ENCODE measurements at places on chromosomes 6 and 20.

GRCh38 chr6:33071569-33071968, 1.9 kb downstream of the HLA-DPA1 start:
- DNase-seq: no peak

DNA sequence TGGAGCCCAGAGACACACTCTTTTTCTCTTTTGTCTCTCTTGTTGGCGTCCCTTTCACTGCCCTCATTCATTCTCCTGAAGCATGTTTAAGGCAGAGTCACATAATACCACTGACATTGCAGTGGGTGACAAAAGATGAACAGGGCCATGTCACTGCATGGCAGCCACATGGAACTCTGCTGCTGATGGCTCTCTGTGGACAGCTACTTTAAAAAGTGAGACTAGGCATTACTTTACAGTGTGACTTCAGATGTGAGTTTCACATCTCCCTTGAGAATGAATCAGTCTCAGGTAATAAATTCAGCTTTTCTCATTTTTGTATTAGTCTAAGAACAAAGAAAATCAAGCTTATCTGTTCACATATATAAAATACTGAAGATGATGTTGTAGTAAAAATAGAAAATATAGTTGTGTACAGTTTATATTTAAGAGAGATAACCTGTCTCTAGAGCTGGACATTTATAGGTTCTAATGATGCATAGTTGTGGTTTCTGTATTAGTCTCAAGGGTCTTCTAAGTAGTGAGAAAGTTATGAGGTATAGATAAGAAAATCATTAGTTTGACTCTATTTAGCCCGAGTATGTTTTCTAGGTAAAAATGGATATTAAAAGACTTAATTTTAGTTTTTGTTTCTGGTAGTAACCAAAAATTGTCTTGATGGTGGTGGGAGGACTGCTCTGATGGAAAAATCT, 6.1 kb downstream of the MRS2 start:
- DNase-seq: no peak

- DNase-seq: no peak
Measured at GRCh38 chr20:41619360-41620100, 1.4 kb upstream of the CHD6 start.

DNA sequence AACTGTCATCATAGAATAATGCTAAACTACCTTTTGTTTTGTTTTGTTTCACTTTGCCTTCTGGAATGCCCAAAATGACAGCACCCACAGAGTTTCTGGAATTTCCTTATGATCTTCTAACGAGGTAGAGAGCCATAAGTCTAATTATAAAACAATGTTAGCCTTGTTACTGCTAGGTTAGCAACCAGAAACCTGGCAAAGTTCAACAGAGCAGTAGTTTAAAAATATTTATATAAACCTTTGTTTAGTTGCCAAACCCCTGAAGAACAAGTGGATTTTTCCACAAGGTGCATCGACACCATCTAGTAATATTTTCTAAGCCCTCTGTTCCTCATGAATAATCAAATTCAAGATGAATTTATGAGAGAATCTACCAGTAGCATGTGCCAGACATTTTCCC, 27.6 kb upstream of the IPCEF1 start:
- DNase-seq: no peak

- no peak for DNase-seq
Measured at GRCh38 chr6:146650799-146651481, 52.2 kb downstream of the ADGB start.

DNA sequence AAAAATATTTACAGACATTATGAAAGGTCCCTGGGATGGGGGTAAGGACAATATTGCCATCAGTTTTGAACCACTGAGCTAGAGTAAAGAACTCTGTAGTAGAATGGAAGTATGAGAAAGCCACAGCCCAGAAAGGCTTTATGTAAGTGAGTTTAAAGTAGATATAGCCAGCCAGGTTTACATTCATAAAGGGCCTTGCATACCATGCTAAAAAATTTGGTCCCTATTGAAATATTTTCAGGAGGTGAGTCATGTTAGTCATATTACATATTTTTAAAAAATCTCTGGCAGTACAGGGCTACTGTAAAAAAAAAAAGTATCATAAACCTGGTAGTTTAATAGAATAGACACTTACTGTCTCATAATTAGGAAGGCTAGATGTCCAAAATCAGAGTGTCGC, 3.5 kb downstream of the ZKSCAN8 start:
- no peak for DNase-seq

- DNase-seq: peak; percentile 49
Measured at GRCh38 chr6:26123675-26123946, 36.4 kb downstream of the HFE start.

DNA sequence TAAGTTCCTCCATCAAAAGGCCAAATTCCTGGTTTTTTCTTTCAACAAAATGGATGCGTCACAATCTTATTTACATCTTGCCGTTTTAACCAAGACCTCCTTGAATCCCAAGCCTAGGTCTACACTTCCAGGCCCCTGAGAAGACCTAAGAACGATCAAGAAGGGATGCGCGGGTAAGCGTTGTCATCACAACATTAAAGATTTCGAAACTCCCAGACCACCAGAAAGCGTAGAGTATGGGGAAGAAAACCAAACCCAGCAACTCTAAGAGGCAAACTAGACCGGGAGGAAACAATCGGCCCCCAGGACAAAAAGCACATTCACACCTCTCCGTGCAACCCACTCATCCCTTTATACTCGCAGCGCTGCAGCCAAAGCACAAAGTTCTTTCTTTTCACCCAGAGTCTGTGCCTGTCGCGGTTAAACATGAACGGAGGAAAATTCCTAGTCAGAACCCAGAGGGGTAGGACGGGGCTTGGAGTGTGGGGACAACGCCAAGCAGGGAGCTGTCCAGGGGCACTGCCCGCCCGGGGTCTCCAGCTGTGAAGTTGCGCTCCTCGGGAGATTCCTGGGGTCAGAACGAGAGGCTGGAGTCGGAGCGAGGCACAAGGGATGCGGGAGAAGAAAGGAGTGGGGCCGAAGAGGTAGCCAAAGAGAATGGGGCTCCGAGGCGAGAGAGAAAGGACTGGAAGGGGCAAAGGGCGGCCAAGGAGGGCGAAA, 725 bp downstream of the OSER1 start:
- no peak for DNase-seq

DNA sequence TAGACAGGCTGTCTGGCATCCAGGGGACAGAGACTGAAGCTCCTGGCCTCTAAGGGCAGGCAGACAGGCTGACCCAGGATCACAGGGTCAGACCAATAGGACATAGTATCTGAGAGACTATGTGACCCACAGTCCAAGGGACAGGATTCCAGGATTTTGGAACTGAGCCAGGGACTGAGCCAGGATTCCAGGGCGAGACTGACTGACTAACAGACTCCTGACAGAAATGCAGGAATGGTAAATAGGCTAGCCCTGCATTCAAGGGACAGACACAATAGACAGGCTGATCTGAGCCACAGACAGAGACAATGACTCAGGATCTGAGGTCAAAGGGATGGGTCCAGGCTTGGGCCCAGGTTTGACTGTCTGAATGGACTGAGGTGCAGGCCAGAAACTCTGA, 19.8 kb downstream of the XKR7 start:
- DNase-seq: no peak

DNA sequence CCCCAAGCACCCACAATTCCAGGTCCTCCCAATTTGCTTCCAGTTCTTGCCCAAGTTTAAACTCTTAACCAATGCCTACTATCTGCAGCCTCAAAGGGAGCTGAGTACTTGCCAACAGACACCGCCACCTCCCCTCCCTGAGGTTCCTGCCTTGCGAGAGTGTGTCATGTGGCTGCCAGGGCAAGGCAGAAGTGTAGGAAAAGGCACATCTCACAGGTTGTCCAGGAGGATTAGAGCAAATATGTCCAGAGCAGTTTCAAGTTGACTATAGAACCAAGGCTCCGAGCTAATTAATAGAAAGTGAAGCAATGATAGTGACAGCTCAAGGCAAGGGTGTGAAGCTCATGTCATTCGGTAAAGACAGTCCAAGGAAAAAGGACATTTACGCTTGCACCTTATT, 127.8 kb downstream of the ATXN1 start:
- no peak for DNase-seq

GRCh38 chr20:12317433-12317832, 399.7 kb downstream of the BTBD3 start:
- DNase-seq: no peak

- DNase-seq: no peak
Measured at GRCh38 chr20:38377039-38377685, 30.9 kb downstream of the LBP start.

GRCh38 chr6:144347448-144347759, 62.3 kb downstream of the UTRN start:
- no peak for DNase-seq

- DNase-seq: no peak
Measured at GRCh38 chr6:28597924-28598722, 72.4 kb downstream of the GPX5 start.

DNA sequence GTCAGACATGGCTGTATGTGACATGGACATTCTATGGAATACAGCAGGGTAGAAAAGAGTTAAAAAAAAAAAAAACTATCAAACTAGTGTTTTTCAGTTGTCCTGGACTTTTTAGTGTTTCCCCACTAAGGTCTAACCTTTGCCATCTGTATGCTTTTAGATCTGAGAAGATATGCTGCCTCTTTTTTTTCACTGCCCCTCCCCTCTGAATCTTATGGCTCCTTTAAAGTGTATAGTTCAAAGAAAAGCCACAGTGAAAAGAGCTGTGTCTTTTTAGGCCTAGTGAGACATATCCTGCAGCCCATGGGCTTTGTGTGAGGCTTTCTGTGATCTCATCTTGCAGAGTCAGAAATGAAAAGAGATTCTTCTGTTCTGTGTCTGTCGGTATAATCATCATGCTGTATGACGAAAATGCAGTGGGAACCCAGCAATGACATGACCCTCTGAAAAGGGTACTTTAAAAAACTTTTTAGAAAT, 29.3 kb downstream of the ADGRG6 start:
- no peak for DNase-seq

DNA sequence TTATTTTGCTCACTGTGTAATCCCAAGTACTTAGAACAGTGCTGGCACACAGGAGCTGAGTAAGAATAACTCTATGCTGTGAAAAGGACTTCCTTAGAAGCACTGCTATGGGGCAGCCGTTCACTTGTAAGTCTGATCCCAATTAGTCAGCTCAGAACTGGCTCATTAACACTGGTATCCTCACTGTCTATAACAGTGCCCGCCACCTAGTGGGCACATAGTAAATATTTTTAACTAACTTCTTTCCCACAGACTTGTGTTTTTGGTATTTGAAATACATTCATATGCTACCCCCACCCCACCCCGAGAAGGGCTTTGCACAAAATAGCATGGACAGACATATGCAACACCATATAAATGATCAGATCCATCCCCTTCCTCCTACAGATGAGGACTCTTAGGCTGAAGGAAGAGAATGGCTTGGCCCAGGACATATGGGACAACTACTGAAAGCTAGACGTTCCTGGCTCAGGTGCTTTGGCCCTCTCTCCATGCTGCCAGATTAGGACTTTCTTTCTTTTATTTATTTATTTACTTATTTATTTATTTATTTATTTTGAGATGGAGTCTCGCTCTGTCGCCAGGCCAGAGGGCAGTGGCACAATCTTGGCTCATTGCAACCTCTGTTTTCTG, 47.1 kb downstream of the DST start:
- DNase-seq: peak; percentile 5

GRCh38 chr6:163814494-163815364, 400.2 kb downstream of the QKI start:
- no peak for DNase-seq

DNA sequence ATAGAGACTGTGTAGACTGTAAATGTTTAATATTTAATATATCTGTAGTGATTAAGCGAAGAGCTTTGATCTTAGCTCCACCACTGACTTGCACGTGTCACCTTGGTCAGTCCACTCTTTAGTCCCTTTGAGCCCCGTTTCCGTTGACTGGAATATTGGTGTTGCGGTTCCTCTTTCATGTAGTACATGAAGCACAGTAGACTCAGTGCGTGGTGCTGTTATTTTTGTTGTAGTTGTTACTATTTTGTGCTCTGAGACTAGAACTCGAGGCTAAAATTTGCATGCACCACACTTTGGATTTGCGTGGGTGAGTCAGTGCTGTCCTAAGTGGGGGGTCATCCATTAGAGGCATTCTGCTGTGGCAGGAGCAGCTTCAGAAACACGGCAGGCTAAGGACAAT, 291.4 kb downstream of the QKI start:
- no peak for DNase-seq

- DNase-seq: no peak
Measured at GRCh38 chr20:1178623-1179022, 6.2 kb downstream of the TMEM74B start.

DNA sequence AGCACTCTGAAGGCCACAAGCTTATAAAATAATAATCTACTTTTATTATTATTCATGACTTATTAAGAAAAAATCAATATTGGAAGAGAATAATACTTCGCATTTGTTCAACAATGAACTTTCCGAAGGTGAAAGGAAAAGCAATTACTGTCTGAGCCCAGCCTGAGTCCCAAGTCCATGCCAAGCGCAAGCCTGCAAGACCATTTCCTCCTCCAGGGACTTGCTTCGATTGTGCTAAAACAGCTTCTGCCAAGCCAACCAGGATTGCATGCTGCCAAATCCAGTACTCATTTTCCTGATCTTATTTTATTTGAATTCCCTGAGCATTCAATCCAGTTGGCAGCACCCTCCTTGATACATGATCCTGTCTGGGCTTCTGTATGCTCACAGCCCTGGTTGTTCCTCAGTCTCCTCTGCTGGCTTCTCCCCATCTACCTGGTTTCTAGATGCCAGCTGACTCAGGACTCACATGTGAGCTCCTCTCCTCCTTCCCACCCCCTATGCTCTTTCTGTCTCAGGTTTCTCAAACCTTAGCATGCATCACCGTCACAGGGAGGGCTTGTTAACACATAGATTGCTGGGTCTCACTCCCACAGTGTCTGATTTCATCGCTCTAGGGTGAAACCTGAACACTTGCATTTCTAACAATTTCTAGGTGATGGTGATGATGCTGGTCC, 55.9 kb upstream of the PSMF1 start:
- DNase-seq: no peak

DNA sequence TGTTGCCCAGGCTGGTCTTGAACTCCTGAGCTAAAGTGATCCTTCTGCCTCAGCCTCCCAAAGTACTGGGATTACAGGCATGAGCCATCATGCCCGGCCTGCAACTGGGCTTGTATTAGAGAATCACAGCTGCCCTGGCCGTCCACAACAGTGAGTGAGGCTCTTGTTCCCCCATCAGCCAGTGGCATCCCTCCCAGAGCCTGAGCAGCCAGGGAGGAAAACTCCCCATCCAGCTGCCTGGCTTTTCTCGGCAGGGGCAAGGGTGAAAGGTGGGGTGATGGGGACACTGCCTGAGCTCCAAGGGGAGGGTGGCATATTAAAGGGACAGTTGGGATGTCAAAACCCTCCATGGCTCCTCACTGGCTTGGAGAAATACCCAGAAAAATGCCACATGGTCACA, 185.6 kb downstream of the NFATC2 start:
- DNase-seq: no peak

DNA sequence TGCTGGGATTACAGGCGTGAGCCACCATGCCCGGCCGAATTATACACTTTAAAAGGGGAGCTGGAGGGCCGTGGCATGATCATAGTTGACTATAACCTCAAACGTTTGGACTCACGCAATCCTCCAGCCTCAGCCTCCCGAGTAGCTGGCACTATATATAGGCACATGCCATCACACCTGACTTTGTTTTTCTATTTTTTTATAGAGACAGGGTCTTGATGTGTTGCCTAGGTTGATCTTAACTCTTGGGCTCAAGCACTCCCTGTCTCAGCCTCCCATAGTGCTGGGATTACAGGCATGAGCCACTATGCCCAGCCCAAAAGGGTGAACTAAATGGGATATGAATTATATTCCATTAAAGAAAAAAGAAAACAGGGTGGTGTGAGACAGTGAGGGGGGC, 7.8 kb downstream of the PTGIS start:
- no peak for DNase-seq

GRCh38 chr6:8499540-8499939, 64.2 kb upstream of the SLC35B3 start:
- no peak for DNase-seq

All from activated T-helper 1 cell treated with anti-CD3 and anti-CD28 coated beads, Interleukin-2, amount 50 U/mL, for 16 hours (primary cell).